ENCODE measurements at places on chromosomes 11 and 22.

DNA sequence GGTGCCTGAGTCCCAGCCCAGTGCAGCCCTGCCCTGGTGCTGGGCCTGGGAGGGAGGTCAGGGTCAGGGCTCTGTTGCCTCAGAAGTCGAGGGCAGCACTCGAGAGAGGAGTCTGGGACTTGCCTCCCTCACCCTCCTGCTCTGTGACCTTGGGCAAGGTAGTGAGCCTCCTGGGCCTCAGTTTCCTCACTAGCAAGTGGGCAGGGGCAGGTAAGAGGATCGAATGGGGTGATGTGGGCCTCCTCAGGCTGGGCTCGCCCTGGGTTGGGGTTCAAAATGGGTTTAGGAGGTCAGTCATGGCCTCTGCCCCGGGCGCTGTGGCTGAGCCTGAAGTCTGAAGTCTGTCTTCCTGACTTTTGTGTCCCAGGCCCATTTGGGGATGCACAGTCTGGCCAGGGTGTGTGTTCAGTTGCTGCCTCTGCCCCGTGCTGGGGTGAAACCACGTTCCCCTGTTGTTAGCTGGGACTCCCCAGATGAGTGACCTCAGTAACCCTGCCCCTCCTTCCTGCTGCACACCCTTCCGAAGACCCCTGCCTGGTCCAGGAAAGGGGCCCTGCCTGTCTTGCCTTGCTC lies 40.9 kb upstream of the CELSR1 start:
- DNase-seq: no peak

DNA sequence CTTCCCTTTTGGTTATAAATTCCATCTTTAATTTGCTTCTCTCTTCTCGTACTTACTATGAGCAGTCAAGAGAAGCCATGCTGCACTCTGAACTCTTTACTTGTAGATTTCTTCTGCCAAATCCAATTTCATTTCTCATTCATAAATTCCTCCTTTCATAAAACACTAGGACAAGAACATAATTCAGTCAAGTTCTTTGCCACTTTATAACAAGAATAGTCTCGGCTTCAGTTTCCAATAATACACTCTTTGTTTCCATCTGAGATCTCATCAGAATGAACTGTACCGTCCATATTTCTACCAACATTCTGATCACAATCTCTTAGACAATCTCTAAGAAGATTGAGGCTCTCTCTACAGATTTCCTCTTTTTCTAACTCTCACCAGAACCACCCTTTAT lies 25.1 kb downstream of the IZUMO1R start:
- DNase-seq: no peak

GRCh38 chr11:120272303-120272702 lies 32.4 kb downstream of the POU2F3 start:
- DNase-seq: no peak

GRCh38 chr11:76787911-76788596 lies 4.9 kb downstream of the TSKU start:
- DNase-seq: no peak

DNA sequence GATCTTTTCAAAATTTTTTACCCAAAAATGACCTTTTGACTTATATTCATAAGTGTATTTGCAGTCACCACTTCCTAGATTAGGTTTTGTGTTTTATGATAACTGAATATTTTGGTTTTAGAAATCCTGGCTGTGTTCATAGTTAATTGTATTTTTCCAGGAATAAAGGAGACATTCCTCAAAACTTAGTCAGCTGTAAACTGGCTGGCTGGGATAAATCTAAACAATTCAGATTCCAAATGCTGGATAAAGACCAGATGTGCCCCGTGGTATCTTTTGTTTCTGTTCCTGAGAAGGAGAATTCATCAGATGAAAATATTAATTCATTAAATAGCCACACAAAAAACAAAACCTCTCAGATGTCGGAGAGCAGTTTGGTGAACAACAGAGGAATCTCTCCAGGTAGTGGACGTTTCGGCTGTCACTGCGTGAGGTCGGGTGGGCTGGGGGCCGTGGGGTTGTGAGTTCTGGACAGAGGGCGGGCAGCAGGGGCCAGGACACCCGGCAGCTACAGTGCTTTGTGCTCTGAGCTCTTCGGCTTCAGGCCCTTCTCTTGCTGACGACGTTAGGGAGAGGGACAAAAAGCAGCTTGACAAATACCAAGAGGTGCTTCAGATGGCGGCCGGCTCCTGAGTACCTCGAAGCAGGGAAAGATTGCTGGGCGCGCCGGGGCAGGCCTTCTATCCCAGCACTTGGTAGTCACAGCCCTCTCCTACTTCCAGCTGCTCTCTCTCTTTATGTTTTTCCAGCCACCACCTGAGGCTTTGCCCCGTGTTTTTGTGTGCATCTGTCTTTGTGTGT lies 24.6 kb downstream of the MOV10L1 start:
- DNase-seq: no peak

DNA sequence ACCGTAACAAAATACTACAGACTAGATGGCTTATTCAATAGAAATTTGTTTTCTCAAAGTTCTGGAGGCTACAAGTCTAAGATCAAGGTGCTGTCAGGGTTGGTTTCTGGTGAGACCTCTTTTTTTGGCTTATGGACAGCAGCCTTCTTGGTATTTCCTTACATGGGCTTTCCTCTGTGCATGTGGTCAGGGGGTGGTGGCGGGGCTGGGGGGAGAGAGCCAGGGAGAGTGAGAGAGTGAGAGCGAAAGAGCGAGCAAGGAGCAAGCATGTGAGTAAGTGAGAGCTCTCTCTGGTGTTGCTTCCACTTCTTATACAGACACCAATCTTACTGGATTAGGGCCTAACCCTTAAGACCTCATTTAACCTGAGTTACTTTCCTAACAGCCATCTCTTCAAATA lies 181.5 kb downstream of the TMEM135 start:
- DNase-seq: no peak

GRCh38 chr22:20212754-20213699 lies 55.1 kb downstream of the RTN4R start:
- DNase-seq: no peak

DNA sequence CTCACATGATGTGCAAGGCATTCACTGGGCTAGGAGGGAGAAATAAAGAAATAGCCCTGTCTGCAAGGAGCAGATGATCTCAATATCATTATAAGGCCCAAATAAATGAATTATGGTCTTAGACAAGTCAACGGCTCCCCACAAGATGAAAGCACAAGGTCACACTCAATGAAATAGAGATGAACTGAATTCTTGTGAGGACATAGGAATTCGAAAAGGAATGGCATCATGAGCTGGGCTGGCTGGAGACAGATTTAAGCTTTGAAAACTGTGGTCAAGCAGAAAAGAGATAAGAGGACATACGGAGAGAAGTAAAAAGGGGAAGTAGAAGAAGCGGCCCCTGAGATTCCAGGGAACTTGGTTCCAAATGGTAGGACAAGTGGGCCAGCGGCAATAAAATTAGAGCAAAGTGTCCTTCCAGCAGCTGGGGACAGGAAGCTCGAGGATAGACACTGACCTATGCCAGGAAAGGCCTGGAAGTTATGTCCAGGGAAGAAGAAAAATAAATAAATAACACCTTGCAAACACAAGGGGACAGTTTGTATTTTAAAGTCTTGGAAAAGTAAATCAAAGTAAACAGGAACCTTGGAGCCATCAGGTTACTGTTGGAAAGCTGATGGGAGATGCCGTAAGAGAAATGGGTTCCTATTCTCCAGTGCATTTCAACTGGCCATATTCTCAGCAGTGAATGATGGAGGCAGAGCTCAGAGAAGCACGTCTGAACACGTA lies 37.8 kb downstream of the GALNT18 start:
- no peak for DNase-seq

DNA sequence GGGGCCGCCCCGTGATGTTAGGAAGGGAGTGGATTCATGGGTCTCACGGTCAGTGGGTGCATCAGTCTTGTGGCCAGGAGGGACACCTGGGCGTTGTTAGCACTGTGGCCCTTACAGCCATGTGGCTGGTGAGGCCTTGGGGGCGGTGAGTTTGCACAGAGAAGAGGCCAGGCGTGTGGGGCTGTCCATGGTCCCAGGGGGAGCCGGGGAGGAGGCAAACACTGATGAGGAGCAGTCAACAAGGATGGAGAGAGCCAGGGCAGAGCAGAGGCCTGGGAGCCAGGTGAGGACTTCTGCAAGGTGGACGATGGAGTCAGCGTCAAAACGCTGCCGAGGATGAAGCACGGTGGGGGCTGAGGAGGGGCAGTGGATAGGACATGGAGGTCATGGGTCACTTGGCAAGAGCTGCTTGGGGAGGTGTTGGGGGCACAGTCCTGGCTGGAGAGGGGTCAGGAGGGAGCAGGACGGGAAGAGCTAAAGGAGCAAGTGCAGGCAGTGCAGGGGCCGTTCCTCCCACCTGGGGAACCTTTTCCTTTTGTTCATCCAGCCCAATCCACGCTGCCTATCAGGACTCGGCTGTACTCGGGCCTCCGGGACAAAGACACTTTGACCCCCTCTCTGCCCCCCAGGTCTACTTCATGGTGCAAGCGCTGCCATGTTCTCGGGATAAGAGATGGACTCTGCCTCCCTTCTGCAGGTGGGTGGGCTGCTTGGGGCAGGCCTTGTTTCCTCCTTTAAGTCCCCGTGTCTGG lies 801.1 kb downstream of the TBC1D22A start:
- no peak for DNase-seq

- DNase-seq: no peak
Observed at GRCh38 chr11:121659811-121660210, 207.0 kb upstream of the SORL1-AS1 start.
